IMR-90 (cell line): ENCODE measurements at places on chromosomes 16 and 17. TPM values are rescaled to one million over a fixed set of nuclear protein-coding genes. Genes with fewer than 3 reads are reported as not detected.

- no peak for DNase-seq
Observed at GRCh38 chr17:76090517-76091129, 11.6 kb downstream of the ZACN start.

ATP2A3 gene
- total RNA-seq, result 0.18 and 0.28 TPM in 2 replicates

SRSF1 gene
- total RNA-seq, result 357 and 513 TPM in 2 replicates

OR1D2 gene
- not detected in 2 replicates for total RNA-seq
